ENCODE measurements at places on chromosomes 5 and 9. TPM values are rescaled to one million over a fixed set of nuclear protein-coding genes. Genes with fewer than 3 reads are reported as not detected.

- no peak for DNase-seq
Measured at GRCh38 chr9:68457803-68458202, 82.9 kb downstream of the TMEM252 start.

Gene OLFML2A
- not detected for total RNA-seq

Gene LECT2
- not detected for total RNA-seq

DNA sequence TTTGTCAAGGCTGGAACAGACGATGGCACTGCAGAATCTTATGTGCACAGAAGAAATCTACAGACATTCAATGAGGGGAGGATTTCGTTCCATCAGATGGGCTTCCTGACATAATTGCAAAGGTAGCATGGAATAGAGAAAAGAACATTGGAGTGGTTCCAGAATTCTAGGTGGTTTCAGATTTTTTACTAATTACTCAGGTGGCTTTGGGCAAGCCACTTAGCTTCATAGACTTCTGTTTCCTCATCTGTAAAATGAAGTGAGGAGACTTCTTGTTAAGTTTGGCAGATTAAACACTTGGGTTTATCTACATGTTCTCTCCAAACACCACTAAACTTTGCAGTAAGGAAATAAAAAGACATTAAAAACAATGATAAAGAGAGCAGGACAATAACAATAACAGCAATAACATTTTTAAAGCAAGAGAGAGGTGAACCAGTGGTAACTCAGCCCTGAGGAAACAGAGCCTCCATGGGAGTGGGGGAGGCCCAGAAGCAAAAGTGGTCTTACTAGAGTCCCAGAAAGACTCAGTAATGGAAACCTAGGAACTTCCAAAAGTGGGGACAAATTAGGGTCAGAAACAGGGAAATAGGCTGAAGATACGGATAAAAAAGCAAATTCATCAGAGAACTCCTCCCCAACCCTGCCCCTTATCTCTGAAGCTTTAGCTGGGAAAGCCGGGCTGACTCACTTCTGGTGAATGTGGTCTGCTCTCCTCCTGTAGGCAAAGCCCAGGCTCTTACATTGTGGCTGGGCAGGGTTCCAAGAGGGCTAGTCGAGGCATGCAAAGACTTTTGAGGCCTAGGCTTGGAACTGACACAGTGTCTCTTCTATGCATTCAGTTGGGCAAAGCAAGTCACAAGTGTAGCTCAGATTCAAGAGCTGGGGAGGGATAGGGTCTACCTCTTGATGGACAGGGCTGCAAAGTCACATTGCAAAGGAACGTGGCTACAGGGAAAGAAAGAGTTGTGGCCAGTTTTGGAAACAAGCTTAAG is 11.8 kb upstream of the ACTBL2 start:
- DNase-seq, result peak; percentile 96

Gene CCDC183
- total RNA-seq, result 9.0 TPM

Gene FBP2
- total RNA-seq, result not detected

Data from HT-29 (cell line).